CD4-positive, alpha-beta T cell treated with Interleukin-12 subunit alpha and Interleukin-12 subunit beta, for 1 hour (primary cell): ENCODE measurements at places on chromosomes 4 and X.

DNA sequence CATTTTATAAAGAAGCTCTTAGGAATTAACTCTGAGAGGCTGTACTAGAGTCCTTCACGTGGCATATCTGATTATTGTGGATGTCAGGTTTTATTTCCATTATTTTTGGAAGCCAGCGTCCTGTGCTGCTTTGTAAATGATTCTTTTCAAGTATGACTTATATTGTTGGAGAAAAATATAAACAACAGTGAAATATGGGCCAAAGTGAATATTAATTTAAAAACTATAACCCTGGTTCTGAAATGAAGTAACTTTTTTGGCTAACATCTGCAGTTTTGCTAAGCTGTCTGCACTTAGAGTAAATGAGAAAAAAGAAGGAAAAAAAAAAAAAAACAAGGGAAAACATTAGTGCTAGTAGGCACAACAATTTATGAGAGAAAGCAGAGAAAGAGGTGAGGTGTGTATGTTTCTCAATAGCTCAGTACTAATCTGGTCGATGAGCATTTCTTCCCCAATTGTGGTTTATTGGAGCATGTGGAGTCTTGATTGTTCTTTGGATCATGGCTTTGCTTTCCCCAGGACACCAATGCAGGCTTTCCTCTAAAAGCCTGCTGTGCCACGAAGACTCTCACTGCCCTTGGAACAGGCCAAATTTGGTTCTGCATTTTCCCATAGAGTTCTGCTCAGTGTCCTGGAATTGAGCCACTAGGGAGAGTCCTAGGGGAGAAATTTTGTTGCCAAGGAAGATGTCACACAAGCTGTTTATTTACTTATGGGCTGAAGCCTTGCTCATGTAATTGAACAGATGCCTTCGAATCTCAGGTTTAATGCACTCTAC is 273.3 kb downstream of the DKK2 start:
- DNase-seq: no peak

- DNase-seq: no peak
These were observed 17.0 kb downstream of the SLC9B1 start for GRCh38 chr4:103002551-103002950.

- no peak for DNase-seq
These were observed 184.7 kb upstream of the ETNPPL start for GRCh38 chr4:108947526-108947925.

- DNase-seq: no peak
These were observed 22.2 kb downstream of the QDPR start for GRCh38 chr4:17489721-17490120.

GRCh38 chrX:44908827-44909226 is 35.8 kb downstream of the KDM6A start:
- DNase-seq: no peak

DNA sequence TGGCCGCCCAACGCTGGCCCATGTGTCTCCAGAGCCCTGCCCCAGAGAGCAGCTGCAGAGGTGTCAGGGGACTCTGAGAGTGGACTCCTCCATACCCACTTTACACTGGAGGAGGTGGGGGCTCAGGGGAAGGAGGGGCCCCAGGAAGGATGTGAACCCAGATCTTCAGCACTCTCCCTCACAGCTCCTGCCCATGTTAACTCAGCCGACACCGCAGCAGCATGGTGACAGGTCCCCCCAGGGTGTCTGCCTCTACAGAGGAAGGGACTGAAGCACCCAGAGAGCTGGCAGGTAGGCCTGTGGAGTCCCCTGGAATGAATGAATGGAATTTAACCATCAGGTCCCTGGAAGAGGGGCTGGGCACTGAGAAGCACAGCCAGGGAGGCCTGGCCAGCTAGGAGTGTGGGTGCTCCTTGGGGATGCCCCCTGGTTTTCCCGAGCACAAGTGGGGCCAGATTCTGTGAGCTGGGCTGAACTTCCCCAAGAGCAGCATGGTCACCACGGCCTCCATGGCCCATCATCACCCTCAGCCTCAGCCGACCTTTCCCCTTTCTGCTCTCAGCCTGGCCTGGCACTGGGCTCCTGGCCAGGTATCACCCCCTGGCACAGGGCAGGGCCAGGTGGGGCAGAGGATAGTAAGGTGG is 21.9 kb downstream of the SH3BP2 start:
- no peak for DNase-seq

GRCh38 chr4:38898245-38898644 is 30.6 kb downstream of the FAM114A1 start:
- DNase-seq: no peak

DNA sequence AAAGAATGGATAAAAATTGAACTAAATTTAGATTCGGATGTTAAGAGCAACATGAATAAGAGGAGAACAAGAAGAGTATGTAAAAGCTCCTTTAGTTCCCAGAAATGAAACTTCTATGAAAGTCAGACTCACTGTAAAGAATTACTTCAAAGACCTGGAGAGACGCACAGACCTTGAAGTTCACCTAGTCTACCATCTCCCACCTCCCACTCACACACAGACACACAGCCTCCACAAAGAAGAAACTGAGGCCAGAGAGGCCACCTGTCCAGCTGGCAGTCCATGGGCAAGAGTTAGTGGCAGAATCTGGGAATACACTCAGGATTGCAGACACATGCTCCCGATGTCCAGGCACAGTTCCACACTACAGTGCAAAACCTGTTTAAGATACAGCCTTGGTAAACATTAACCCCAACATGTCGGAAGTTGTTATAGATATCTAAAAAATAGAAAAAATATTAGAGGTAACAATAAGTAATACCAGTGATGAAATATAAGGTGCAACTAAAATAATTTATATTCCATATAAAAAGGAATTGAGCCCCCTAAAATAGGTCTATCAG is 288.8 kb downstream of the INPP4B start:
- DNase-seq: no peak

GRCh38 chr4:75101906-75102786 is 169.2 kb downstream of the PARM1 start:
- DNase-seq: no peak

DNA sequence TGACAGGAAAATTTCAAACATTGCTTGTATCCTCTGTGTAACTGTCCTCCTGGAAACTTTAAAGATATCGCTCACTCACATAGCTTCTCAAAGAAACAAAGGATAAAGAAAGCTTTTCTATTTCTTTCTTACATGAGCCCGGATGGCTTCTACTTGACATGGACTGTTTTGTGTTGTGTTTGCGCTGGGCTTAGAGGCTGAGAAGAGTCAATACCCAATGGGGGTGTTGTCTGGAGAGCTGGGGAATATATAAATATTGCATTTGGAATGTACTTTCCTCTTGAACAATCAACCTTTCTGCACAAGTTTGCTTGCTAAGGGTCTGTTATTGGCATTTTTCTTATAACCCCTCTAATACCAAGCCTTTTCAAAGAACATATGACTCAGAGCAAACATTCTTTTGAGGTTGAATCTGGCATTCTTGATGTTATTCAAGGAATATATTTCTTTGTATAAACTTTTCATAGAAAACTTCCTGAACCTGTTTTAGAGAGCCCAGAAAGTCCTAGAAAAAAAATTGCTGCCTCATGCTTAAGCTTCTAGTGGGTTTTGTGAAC is 331.9 kb downstream of the PACRGL start:
- DNase-seq: no peak

DNA sequence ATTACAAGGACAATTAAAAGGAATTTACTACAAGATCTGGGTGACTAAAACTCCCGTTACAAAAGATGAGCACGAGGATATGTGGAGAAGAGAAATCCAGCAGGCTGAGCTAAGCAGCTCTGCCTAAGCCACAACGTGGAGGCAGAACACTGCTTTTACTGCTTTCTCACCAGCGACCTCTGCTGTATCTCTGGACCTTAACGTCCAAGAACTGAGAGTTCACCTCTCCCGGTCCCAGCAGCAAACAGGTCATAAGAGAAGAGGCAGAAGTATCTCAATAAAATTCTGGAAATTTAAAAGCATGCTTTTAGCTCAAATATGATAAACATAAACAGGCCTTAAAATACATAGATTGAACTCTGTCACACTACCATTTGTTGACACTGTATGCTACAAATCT is 81.0 kb downstream of the ADGRA3 start:
- no peak for DNase-seq

DNA sequence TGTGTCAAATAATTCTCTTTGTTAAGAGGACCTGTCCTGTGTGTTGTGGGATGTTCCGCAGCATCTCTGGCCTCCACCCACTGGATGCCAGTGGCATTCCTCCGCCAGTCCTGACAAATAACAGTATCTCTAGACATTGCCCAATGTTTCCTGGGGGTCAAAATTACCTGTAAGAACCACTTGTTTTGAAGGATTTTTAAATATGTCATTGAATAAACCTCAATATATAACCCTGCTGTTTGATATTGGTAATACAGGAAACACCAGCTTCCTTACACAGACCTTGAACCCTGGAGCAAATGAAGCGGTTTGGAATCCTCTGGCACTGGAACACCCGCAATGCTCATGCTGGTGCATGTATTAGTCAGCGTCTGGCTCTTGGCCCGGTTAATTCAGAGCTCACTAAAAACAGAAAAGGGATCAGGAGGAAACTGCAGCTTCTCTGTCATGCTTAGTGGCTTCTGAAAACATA is 101.3 kb downstream of the TBL1X start:
- peak; percentile 1 for DNase-seq

GRCh38 chr4:102263024-102263787 is 82.1 kb downstream of the SLC39A8 start:
- DNase-seq: peak; percentile 29

- DNase-seq: no peak
These were observed 239.9 kb downstream of the MAML3 start for GRCh38 chr4:139913995-139914598.

DNA sequence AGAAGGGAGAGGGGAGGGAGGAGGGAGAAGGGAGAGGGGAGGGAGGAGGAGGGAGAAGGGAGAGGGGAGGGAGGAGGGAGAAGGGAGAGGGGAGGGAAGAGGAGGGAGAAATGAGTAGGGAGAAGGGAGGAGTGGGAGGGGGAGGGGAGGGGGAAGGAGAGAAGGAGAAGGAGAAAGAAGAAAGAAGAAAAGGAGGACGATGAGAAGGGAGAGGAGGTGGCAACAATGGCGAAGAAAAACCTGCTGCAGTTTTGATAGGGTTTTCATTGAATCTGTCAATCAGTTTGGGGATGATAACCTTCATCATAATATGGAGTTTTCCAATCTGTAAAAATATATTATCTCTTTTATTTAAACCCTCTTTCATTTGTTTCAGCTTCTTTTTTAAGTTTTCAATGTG is 185.2 kb downstream of the ADAM29 start:
- DNase-seq: no peak

- no peak for DNase-seq
These were observed 51.5 kb upstream of the IL13RA2 start for GRCh38 chrX:115068896-115069295.

GRCh38 chr4:5971078-5971450 is 47.2 kb downstream of the C4orf50 start:
- no peak for DNase-seq

GRCh38 chr4:72376901-72377300 is 192.1 kb downstream of the ADAMTS3 start:
- no peak for DNase-seq

DNA sequence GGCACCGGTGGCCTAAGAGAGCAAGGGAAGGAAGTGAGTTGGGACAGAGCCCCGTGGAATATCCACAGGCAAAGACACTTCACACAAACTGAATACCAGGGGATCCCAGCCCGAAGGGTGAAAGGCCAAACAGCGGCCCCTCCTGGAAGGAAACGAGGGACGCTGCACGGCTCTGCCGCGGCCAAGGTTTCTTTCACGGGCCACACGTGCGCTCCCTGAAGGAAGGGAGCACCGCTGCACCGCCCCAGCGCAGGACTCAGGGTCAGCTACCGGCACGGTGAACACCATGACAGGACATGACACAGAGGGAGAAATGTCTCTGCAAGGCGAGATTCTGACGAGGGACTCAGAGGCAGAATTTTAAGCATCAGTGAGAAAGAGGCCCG is 31.5 kb upstream of the GTPBP6 start:
- DNase-seq: no peak

DNA sequence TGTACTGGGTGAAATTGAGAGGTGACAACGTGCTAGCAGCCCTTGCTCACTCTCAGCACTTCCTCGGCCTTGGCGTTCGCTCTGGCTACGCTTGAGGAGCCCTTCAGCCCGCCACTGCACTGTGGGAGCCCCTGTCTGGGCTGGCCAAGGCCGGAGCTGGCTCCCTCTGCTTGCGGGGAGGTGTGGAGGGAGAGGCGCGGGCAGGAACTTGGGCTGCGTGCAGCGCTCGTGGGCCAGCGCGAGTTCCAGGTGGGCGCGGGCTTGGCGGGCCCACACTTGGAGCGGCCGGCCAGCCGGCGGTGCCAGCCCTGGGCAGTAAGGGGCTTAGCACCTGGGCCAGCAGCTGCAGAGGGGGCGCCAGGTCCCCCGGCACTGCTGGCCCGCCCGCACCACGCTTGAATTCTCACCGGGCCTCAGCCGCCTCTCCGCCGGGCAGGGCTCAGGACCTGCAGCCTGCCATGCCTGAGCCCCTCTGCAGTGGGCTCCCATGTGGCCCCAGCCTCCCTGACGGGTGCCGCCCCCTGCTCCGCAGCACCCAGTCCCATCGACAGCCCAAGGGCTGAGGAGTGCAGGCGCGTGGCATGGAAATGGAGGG is 249.5 kb upstream of the ETNPPL start:
- no peak for DNase-seq

- DNase-seq: no peak
These were observed 60.0 kb downstream of the FHDC1 start for GRCh38 chr4:152996111-152996571.

DNA sequence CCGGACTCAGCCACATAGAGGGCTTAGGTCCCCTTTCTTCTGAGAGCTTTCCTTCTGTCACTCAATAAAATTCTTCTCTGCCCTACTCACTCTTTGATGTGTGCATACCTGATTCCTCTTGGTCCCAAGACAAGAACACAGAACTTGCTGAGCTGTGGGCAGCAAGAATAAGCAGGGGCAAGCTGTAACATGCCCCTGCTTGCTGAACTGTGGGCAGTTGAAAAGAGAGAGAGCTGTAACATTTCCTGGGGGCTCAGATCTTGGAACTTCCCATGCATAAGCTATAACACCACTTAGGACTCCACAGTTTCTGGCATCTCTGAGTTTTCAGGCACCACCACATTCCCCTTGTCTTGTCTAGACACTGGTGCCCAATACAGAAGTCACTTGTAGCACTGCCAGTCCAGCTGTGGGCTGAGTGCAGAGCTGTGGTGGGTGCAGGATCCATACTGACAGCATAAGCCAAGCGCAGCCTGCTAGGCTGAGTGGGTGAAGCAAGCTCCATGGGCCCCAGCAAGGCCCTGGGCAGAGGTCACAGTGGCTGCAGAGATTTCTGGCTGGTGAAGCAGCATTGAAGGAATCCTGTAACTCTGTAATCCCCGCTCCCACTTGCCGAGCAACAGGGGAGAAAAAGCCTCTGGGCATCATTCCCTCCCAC is 241.2 kb downstream of the PCDH10 start:
- no peak for DNase-seq

- no peak for DNase-seq
These were observed 89.9 kb downstream of the SPCS3 start for GRCh38 chr4:176409627-176410026.

GRCh38 chr4:122830426-122831095 is 3.9 kb downstream of the FGF2 start:
- no peak for DNase-seq

- DNase-seq: no peak
These were observed 380.5 kb downstream of the SH2D1A start for GRCh38 chrX:124726881-124727280.
